Fibroblast of the conjunctiva (primary cell): ENCODE measurements at places on chromosomes 5 and 9.

GRCh38 chr5:10975945-10976344 lies 214.9 kb upstream of the DAP start:
- no peak for DNase-seq

DNA sequence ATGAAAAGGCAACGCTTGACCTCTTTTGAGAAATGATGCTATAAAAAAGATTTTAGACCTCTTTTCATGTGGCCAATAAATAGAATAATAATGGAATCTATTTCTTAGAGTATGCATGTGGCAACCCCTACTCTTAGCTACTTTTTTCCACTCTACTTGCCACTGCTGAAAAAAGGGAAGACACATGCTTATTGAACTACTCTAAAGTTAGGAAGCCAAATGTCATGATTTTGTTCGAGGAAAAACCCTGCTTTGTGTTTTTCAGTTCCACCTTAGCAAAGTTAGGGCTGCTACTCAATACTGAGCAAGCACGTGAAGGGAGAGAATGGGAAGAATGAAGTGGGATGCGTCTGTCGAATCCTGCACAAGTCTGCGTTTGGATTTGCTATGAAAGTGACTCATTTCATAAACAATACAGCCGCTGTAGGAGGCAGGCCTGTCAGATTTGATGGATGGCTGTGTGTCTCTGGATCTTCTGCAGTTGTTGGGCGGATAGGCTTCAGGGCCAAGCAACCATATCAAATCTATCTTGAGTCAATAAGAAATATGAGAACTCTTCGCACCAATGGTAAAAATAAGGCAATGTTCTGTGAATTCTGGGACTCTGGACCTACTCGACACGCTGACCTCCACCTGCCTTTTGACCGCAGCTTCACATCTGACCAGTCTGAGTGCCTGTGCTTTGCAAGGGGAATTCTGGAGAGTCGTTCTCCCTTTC lies 333.6 kb downstream of the PIK3R1 start:
- DNase-seq: no peak

GRCh38 chr9:38118862-38119438 lies 49.9 kb upstream of the SHB start:
- no peak for DNase-seq

GRCh38 chr9:109455391-109455790 lies 42.7 kb downstream of the PTPN3 start:
- DNase-seq: no peak

DNA sequence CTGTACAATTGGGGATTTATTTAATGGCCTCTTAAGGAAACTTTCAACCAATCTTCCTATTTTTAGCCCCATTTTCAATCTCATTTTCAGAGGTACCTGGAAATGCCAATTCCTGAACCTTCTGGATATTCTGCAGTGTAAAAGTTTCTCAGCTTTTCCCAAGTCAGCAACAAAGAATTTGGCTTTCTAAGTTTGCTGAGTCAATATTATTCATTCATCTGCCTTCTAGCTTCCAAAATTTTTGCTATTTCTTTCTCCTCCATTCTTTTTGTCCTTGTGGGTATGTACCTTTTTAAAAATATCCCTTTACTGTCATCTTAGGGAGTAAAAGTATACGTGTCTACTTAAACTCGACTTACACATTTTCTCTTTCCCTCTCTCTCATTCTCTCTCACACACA lies 25.7 kb downstream of the CETN3 start:
- no peak for DNase-seq

DNA sequence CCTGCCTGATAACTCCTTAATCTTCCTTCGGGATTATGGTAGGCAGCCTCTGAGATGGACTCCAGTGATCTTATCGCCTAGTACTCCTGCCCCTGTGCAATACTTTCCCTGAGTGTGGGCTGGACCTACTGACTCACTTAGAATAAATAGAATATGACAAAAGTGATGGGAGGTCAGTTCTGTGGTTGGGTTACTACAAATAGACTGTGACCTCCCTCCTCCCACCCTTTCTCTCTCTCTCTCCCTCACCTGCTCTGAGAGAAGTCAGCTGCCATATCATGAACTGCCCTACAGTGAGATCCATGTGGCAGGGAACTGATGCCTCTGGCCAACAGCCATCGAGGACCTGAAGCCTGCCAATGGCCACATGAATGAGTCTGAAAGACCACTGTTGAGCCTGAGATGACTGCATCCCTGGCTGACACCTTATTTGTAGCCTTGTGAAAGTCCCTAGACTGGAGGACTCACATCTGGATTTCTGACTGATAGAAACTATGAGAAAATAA lies 31.7 kb downstream of the NRG2 start:
- no peak for DNase-seq

DNA sequence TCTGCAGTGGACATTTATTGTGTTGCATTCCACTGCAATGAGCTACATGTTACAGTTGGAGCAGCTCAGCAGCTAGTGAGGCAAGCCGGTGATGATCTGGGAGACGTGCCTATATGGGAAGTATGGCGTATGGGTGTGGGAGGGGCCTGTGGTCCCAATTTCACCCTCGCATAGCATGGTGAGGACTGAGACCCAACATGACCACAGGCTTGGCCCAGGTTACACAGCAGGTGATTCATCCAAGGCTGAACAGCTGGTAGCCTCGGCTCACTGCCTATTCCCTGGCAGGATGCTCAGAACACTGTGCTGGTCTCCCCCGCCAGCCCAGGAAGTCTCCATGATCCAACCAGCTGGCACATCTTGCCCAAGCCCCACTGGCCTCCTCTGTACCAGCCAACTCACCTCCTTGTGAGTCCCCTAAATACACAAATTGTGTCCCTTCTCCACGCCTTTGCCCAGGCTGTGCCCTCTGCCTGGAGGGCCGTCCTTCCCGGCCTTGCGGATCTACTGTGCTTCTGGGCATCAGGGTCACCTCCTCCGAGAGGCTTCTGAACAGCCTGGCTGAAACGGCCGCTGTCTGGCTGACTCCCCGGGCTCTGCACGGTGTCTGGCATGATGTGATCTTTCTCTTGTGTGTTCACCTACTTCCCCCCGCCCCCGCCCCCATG lies 81.4 kb downstream of the NSUN2 start:
- no peak for DNase-seq
